ENCODE measurements at places on chromosomes 5 and 9.

DNA sequence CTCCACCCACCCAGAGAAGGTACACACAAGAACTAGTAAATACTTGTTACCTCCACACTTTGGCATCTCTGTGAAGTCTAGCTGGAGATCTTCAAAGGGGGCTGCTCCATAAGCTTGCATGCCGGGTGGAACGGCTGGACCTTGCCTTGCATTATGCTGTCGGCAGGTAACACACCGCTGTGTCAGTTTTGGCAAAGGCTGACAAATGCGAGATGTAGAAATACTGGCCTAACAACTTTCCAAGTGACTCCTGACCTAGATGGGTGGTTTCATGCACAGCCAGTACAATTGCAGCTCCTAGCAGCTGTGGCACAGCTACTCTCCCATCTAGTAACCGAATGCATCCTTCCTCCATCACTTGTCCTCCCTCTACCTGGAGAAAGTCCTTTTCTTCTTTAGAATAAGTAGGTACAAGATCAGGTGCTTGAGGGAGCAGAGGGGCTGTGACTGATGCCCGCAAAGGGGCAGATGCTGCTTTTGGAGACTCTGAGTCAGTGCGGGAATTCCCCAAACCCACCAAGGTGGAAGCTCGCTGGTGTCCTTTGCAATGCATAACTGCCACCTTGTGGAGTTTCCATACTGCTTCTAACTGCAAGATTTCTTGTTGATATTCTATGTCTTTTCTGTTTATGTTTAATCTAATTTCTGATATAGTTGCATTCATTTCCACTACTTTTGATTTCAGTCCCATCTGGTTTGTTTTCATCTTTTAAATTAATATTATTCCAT lies 78.4 kb downstream of the TMEM161B start:
- no peak for DNase-seq

GRCh38 chr9:117772960-117773359 lies 68.8 kb downstream of the TLR4 start:
- no peak for DNase-seq

- DNase-seq = no peak
Observed at GRCh38 chr5:40376566-40376965, 303.1 kb upstream of the PTGER4 start.

DNA sequence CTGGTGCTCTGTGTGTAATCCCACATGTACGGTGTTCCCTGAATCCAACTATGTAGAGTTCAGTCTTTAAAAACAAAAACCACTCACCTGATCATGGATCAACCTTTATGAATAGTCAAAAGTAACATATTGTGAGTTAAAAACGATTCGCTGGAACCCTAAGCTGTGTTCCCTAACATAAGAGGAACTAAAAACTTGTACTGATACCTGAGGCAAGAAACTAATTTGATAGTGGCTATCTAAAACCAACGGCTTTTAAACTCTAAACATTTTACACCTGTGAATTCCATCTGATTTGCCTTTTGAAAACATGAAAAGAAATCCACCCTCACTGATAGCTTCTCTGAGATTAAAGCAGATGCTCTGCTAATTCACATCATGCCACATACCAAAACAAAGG lies 101.5 kb downstream of the DEPDC1B start:
- no peak for DNase-seq

DNA sequence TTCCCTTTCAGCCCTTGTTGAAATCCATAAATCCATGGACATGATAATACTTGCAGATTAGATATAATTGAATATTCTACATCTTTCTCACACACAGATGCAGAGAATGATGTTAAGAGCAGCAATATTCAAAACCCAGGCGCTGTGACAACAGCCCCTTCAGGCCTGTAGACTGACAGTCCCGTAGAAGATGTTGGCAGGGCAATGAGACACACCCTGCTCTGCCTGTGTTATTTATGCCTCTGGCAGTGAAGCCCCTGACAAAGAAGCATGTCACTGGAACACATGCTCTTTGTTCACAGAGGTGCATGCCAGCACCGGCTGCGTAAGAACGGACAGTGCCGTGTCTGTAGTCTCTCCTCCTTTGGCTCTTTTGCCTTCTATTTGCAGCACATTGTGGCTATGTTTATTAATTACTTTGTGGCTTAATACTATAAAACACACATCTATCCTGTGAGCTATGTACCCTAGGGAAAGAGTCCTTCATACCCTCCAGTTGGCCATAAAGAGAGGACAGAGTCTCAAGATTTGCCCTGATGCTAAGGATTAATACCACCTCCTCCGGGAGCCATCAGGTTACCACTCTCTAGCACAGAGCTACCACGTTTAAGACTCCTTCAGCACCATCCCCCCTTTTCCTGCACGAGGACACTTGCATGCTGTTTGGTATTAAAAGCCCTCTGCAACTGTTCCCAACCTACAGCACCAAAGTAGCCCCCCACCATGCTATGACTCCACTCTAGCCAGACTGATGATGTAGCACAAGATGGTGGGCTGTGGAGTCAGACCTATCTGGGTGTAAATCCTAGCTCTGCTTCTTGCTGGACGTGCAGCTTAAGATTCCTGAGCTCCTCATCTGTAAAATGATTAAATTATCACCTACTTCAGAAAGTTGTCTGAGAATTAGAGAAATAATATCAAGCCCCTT lies 2.0 kb upstream of the ANP32B start:
- no peak for DNase-seq

DNA sequence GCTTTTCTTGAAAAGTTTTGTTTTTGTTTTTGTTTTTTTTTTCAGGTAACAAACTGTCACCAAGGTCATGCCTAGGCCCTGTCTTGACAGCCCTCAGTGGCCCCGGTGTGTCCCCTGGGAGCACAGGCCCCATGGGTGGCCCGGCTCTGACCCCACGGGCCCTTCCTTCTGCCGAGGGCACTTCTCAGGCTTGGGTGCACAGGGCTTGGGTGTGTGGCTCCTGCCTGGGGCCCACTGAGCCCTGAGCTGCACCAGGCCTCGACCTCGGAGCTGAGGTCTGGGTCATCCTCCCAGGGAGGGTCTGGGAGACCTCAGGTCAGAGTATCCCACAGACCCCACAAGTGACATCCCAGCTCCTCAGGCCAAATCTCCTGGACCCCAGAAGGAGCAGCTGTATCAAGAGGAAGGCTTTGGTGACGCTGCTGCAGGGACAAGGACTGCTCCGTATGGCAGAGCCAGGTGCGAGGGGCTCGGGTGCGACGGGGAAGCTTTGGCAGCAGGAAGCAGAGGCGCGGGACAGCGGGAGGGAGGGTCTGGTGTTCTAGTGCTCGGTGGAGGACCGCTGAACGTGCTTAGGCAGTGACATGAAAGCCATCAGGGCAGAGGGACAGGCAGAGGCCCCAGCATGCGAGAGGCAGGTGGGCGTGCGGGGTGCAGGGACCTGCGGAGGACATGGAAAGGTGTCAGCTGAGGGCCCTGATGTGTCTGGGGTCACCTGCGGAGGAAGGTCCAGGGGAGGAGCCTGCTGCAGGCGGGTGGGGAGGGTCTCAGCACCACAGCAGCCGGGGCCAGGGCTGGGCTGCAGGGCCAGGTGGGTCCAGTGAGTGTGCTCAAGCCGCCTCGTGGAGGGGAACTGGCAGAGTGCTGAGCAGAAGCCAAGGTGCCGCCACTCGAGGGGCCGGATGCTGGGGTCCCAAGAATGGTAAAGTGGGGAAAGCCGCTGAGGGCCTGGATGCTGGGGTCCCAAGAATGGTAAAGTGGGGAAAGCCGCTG lies 18.4 kb upstream of the SLC9A3 start:
- DNase-seq = no peak

DNA sequence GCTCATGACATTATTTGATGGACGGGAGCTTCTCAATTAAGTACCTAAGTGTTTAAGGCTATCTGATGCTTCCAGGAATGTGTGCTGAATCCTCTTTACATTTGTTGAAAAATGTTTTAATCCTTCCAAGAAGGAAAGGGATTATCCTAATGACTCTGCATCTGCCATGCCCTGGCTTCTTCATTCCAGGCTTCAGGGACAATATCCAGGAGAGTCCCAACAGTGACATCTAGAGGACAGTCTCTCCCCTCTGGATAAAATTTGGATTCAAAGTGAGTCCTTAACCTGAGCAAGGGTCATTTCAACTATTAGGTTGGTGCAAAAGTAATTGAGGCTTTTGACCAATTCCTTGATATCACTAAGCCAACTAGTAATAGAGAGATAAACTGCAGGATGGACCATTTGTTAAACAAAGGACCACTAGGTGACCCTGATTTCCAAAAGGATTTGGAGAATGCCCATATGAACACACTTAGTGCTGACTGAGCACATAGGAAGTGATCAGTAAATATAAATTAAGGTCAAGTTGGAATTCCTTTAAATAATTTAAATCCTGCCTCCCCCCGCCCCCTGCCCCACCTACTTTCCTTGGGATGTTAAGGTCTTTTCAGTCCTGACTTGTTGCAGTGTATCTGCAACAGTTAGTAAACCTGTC lies 19.1 kb downstream of the TNFSF8 start:
- no peak for DNase-seq

DNA sequence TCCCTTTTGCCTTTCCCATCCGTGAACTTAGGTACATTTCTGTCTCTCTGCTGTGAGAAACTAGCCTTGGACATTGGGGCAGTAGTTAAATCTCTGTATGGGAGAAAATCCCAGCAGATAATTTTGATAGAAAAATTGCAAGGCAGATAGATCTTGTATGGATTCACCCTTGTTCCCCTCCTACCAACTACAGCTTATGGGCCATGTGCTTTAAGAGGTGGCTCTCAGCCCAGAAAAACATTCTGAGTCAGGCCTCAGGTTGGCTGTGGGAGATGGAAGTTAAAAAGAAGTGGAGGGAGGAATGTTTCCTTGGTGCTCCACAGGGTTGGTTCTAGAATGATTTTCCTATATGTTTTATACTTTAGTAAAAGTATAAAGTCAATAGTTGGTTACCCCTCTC lies 1.4 kb upstream of the KDM3B start:
- no peak for DNase-seq

GRCh38 chr9:71243951-71244350 lies 122.5 kb upstream of the TRPM3 start:
- DNase-seq = no peak

DNA sequence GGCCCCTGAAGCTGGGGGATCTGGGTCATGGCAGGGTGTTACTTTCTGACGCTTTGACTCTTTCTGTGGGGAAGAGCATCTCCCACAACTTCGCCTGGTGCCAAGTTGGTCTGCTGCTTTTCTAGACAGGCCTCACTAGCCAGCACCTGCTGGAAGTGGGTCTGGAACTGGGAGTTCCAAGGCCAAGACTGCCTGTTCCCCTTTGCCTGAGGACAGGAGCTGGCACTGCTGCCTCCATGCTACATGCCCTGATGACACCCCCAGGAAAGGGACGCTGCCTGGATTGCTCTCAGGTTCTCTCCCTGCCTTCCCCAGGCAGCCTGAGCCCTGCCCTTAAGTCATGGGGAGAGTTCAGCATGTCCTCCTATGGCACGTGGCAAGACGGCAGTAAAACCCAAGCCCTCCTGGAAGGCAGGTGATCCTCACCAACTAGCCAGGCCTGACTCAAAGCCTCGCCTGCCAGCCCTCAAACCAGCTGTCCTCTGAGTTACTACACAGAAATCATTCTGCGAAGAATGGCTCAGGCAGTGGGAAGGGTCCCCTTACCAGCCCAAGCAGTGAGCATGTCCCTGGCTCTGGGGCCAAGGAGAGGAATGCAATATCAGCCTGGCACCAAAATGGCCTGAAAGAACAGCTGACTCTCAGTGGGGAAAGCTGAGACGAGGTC lies 35.8 kb downstream of the SEC61B start:
- no peak for DNase-seq

- no peak for DNase-seq
Observed at GRCh38 chr5:126920291-126920690, 110.1 kb downstream of the MARCHF3 start.

- DNase-seq = no peak
Observed at GRCh38 chr5:146644831-146645230, 128.8 kb upstream of the GPR151 start.

DNA sequence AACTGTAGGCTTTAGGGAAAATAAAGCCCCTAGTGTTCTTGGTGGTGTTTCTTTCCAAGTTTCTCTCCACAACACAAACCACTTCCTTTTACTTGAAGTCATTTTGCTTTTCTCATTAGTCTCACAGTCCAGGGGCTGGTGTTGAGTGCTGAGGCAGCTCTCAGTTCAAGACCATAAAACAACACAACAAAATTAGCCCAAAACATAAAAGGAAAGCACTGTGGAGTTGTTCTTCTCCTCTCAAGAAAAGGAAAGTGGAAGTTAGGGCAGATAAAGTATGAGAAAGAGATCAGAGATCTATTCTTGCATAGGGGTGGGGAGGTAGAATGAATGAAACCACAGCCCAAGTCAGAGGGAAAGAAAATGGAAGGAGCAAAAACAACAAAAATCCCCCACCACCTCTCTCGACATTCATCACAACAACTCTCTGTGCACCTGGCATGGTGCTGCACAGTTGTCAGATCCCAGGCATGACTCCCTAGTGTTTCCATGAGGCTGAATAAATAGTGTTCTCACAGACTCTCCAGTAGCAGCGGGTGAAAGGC lies 569.9 kb downstream of the RAB3C start:
- DNase-seq = no peak

DNA sequence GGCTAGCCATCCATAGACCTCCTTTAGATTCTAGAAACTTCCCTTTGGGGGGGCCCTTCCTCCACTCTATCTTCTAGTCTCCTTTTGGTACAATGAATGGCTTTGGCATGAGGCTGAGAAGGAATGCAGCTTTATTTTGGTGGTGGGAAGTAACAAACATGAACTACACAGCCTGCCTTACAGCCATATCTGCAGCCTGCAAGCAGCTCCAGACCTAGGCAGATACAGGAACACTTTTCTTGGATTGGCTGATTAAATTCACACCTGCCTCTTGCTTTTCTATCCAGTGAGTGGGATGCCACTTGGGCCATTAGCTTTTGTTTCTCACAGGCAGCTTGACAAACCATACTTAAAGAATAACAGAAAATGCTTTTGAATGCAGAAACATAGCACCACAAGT lies 28.2 kb downstream of the NR6A1 start:
- DNase-seq = no peak

DNA sequence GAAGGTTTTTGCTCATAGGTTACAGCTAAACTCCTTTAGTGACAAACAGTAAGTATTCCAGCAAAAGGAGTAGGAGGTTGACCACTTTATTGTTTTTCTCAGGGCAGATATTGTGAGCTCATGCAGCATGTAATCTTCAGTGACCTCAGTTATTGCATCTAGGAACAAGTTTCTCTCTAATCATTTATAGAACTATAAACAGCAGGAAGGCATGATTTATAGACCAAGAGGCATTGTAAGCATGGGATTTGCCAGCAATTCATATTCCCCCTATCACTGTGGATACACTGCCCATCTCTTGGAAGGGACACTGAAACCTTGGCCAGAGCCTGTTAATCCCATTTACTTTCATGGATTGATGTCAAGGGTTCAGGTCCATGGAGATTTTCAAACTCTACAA lies 15.4 kb upstream of the FAM170A start:
- DNase-seq = no peak

GRCh38 chr5:80275347-80275746 lies 19.5 kb upstream of the SERINC5 start:
- DNase-seq = no peak

GRCh38 chr5:177194268-177194667 lies 60.7 kb downstream of the NSD1 start:
- DNase-seq = no peak

- no peak for DNase-seq
Observed at GRCh38 chr5:1330146-1330846, 14.6 kb downstream of the CLPTM1L start.

- DNase-seq = no peak
Observed at GRCh38 chr9:93295456-93296076, 111.6 kb downstream of the WNK2 start.
